Stimulated activated CD8-positive, alpha-beta memory T cell treated with anti-CD3 and anti-CD28 coated beads, Interleukin-7, amount 100 ng/mL, for 48 hours (primary cell): ENCODE measurements at places on chromosomes 13 and 19.
A peak's percentile ranks its signal among the peaks of the same experiment; 100 is the strongest.

DNA sequence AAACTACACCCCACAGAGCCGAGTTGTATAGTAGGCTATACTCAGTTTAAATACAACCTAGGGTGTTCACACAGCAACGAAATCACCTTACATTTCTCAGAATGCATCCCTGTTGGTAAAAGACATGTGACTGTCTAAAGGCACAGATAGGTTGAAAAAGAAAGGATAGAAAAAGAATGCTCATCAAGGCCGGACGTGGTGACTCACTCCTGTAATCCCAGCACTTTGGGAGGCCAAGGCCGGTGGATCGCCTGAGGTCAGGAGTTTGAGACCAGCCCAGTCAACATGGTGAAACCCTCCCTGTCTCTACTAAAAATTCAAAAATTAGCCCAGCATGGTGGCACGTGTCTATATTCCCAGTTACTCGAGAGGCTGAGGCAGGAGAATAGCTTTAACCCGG is 3.8 kb upstream of the IL17D start:
- DNase-seq = no peak

- DNase-seq = no peak
Measured at GRCh38 chr13:114324334-114324733, 10.0 kb downstream of the CHAMP1 start.

DNA sequence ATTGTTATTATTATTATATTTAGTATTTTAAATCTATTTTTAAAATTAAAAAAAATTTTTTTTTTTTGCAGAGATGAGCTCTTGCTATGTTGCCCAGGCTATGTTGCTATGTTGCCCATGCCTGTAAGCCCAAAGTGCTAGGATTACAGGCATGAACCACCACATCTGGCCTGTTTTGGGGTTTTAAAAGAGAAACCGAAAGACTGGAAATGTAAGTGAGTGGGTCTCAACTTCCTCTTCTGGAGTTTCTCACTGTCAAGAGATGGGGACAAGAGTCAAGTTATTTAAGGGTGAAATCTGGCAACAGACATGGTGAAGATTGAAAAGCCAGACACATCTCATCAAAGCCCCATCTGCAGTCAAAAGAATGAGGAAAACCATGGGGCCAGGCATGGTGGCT is 4.2 kb upstream of the OR7G3 start:
- no peak for DNase-seq

DNA sequence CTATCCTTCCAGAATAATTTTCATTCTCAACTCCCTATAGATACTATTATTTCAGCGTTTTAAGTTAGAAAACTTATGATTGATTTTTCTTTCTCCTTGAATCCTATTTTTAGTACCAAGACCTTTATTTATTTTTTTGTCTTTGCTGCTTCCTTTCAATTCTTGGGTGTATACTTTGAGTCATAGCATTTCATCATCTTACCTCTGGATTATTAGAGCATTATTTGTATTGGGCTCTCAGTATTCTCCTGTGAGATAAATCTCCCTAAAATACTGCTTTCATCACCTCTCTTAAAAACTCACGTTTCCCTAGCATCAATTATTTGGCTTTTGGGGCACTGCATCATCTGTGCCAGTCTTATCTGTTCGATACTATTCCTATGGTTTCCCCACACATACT is 222.8 kb downstream of the POSTN start:
- DNase-seq = no peak

DNA sequence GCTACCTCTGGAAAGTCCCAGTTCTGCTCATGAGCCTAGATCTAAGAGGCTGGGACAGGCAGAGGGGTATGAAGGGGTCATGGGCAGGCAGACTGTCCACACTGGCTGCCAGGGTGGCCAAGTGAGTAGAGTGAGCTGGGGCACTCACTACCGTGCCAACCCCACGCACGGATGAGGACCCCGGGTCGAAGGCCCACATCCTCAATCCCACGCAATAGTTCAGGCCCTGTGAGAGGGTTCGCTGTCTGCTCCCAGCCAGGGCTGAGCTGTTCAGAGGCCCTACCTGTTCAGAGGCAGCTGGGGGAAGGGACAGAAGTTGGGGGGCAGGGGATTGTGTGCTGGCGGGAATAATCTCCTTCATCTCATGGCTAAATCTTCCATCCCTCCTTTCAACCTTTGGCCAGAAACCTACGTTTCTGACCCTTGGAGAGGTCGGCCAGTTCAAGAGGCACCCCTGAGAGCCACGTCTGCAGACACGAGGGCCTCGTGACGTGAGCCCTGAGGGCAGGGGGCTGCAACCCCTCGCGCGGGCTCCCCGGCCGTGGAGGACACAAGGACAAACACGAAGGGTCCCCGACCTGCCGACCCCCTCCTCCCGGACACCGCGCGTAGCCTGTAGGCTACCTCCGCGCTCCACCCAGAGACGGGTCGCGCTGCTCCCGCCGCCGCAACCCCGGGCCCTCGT is 1.0 kb upstream of the RPS5 start:
- DNase-seq = no peak

GRCh38 chr13:112952759-112953551 is 16.1 kb upstream of the MCF2L start:
- DNase-seq = no peak

DNA sequence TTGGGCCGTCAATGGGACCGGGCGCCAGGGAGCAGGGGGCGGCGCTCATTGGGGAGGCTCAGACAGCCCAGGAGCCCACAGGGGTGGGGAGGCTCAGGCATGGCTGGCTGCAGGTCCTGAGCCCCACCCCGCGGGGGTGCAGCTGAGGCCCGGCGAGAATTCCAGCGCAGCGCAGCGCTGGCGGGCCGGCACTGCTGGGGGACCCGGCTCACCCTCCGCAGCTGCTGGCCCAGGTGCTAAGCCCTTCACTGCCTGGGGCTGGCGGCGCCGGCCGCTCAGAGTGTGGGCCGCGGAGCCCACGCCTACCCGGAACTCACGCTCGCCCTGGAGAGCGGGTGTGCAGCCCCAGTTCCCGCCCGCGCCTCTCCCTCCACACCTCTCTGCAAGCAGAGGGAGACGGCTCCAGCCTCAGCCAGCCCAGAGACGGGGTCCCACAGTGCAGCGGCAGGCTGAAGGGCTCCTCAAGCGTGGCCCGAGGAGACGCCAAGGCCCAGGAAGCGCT is 1227.4 kb downstream of the PCDH17 start:
- DNase-seq = no peak

- DNase-seq = no peak
Measured at GRCh38 chr19:10655457-10656312, 1.5 kb downstream of the ILF3 start.

DNA sequence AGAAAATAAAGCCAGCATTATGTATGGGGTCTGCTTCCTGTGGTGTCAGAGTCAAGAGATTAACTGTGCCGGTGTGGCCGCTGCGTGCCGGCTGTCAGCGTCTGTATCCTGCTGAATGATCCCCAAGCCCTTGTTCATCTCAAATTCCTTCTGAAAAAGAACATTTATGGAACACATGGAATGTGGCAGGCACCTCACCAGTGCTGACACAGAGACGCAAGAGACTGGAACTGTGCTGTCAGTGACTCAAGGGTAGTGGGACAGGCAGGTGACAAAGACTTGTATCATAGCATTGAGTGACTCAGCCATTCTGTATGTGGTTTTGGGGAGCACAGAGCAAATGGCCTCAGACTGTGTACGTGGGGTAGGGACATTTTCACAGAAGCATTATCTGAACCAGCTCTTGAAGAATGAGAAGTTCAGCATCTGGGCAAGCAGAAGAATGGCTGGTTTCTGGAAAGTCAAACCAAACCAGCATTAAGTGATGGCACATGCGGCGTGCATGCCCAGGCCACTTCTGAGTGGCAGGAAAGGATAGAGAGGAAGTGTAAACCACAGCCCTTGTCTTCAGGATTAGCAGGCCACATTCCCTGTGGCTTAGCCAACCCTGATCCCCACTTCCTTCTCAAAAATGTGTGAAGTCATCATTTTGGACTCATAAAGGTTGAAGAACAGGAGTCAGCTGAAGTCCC is 54.0 kb upstream of the IRS2 start:
- DNase-seq = peak; percentile 1
